ENCODE measurements at places on chromosomes 13 and 19.

- no peak for DNase-seq
Observed at GRCh38 chr13:73323615-73324014, 264.8 kb downstream of the KLF5 start.

DNA sequence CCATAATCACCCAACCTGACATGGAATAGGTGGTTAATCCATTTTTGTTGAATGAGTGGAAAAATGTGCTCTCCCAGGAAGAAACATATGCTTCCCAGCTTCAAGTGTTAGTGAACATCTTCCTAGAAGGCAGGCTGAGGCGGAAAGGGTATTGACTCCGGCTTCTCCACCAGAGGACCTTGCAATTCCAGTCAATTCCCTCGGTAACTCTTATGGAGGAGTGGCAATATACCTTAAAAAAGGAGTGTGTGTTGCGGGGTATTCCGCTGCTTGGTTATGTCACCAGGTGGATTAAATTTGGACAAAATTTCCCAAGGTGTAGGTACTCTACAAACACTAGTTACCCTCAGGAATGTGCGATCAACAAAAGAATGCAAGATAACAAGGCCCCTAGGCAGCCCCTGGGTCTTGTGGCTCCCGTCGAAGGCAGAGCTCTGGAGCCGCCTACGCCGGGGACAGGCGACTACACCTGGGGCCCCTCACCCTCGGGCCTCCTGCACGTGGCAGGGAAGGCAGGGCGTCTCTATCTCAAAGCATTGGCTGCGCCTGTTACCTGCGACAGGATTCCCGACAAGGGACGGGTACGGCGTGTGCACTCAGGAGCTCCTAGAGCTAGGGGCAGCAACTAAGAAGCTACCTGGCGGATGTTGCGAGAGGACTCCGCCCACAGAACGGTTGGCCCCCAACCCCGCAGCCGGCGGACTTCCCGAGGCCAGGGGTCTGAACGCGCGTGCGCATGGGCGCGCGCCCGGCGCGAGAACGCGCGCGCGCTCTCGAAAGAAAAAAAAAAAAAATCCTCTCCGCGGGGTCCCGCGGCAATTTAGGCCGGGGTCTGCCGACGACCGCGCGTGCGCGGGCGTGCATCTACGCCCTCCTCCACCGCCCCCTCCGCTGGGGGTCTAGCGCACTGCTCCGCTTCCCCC, at the start of gene WDR87:
Gene WDR87, minus strand, starts transcription at position 649 of the 923 bp plus-strand sequence. CDS start 8,355 bp downstream, outside the sequence.
- DNase-seq: peak; percentile 8

- no peak for DNase-seq
Observed at GRCh38 chr13:113990321-113990837, 16.5 kb upstream of the C13orf46 start.

- peak; percentile 34 for DNase-seq
Observed at GRCh38 chr19:34041925-34042521, 130.3 kb upstream of the LSM14A start.

DNA sequence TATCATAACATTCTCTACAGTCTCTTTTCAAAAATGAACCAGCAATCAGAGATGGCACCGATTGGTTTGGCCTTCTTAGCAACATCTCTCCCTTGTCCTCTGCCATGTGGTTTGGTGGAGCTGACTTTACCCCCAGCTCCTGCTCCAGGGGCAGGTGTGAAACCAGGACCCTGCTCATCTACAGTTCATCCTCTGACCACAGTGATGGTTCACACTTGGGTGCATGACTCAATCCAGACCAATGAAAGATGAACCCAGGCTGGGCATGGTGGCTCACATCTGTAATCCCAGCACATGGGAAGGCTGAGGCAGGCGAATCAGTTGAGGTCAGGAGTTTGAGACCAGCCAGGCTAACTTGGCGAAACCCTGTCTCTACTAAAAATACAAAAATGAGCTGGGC, 33.6 kb upstream of the FFAR2 start:
- no peak for DNase-seq

DNA sequence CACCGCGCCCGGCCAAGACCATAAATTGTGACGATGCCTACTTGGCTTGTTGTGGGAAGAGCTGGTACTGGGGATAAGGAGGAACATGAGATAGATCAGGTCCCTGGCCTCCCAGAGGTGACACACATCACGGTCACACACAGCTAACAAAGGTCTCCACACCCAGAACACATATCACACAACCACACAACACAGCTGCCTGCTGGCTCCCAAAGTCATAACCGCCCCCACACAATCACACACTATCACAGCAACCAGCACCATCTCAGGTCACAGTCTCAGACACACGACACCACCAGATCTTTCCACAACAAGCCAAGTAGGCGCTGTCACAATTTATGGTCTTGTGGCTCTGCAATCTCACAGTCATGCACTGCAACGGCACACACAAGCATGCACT, 5.7 kb downstream of the COL5A3 start:
- no peak for DNase-seq

GRCh38 chr19:42271045-42271419, 2.0 kb downstream of the CIC start:
- no peak for DNase-seq

GRCh38 chr19:42051166-42052115, 18.6 kb downstream of the GRIK5 start:
- no peak for DNase-seq

DNA sequence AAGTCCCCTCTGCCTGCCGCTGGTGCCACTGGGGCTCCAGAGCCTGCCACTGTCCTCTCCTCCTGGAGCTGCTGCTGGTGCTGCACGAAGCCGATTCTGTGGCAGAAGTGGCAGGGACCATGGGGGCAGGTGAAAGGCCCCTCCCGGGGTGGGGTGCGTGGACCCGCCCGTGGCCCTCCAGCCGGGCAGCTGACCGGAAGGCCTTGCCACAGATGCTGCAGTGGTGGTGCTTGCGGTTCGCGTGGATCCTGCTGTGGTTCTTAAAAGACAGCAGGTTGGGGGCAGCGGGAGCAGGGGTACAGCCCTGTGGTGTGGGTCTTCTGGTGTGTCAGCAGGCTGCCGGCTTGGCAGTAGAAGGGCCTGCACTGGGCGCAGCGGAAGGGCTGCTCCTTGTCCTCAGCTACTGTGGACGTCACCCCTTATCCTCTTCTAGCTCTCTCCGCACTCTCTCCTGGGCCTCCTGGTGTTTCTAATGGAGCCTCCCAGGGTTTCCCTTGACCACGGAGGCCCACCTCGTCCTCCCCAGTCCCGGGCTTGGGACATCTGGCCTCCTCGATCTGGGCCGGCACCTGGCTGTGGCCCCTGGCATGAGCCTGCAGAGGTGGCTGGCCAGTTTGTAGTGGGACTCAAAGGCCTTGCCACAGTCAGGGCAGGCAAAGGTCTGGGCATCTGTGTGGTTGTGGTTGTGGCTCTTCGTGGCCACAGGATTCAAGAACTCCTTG, 380.4 kb downstream of the OLFM4 start:
- no peak for DNase-seq
